ENCODE measurements at places on chromosomes 2 and 18.
A peak's percentile ranks its signal among the peaks of the same experiment; 100 is the strongest.

GRCh38 chr2:205655779-205656456 lies 26.4 kb upstream of the NRP2 start:
- DNase-seq: no peak

- peak; percentile 10 for DNase-seq
Observed at GRCh38 chr2:169715379-169716237, 18.0 kb upstream of the KLHL23 start.

- peak; percentile 21 for DNase-seq
Observed at GRCh38 chr2:10457846-10458598, 9.9 kb upstream of the ODC1 start.

- no peak for DNase-seq
Observed at GRCh38 chr2:111675419-111676194, 208.4 kb downstream of the ANAPC1 start.

- no peak for DNase-seq
Observed at GRCh38 chr2:46743021-46743420, 172.6 kb downstream of the MCFD2 start.

DNA sequence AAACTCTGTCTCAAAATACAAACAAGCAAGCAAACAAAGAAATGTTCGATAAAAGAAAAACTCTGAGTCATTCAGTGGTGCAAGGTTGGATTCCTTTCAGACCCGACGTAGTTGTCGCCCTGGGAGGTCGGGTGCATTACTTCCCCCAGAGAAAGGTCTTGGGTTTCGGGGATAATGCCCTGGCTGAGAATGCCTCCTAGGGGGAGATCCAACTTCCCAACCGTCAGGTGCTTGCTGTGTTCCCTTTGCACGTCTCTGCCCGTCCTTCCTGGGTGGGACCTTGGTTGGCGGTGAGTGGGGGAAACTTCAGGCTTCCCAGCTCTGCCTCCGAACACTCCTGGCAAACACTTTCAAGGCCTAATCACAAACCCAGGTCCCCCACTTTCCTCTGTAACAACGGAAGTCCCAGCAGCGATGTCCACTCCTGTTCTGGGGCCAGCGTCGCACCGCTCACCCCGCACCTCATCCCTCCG lies 609 bp downstream of the TPGS2 start:
- no peak for DNase-seq

DNA sequence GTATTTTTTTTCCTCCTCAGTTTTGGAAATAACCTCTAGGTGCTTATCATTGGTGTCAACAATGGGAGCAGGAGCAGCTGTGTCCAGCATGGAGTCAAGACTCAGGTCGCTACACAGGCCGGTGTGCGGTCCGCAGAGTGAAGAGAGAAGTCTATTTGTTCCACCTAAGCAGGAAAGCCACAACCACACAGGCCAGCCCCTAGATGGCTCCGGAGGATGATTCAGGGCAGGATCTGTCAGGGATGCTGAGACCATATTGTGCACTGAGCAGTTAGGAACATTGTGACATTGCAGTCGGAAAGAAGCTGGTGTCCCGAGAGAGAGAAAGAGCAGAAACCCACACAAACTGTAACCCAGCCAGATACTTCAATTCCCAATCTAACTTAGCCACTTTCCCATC lies 136.9 kb downstream of the GAREM1 start:
- peak; percentile 24 for DNase-seq

DNA sequence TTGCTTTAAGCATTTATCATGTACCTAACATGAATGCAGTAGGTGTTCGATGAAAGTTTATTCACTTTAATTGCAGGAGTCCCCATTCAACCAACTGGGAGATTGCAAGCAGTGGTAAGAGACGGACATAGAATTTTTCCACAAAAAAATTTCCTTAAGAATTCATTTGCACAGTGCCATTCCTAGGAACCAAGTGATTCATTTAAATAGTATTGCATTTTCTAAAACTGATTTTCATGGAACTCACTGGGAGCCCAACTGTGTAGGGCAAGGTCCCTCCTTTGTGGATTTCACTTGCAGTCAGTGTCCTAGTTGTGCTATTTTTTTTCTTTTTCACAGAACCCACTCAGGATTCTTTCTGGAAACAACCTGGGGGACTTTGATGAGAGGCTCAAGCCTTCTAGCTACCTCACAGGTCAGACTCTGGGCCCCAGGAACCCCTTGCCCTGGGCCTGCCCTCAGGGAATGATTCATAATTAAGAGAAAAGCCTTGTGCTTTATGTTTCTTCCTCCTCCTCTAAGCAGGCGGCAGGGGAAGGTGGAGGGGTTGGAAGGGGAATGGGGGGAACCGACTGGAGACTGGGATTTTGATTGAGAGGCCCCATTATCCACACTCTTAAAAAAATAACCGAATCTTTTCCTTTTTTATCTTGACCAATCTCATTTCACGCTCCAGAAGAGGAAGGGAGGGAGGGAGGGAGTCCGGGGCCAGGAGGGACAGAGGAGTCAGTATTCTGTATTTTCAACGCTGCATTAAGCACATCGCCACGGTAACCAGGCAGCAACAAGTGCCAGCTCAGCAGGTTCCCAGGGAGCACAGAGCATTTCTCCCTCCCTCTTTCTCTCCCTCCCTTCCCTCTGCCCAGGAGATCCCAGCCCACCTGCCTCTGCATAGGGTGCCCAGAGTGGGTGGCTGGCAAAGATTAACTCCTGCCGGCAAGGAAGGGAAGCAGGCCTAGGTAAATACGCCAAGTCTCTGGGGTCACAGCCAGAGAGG lies 51.8 kb downstream of the PSD4 start:
- peak; percentile 75 for DNase-seq

- DNase-seq: no peak
Observed at GRCh38 chr2:220533485-220533884, 906.1 kb downstream of the SLC4A3 start.

DNA sequence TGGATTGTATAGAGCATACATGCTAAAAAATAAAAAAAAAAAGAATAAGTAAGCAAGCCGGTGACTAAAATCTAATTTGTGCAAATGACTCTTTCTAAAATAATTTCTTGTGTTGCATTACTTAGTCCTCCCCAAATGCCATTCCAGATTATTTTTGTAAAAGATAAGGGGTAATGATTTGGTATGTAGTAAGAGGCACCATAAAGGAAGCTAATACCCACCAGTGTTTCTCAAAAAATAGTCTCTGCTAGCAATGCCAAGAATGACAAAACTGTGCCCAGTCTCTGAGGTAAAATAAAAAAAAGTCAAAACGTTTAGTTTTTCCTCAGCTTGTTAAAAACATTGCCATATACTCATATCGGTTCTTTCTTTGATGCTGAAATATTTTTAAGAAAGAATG lies 2.7 kb downstream of the METTL5 start:
- DNase-seq: no peak

GRCh38 chr18:36298126-36298741 lies 721 bp downstream of the FHOD3 start:
- peak; percentile 53 for DNase-seq

DNA sequence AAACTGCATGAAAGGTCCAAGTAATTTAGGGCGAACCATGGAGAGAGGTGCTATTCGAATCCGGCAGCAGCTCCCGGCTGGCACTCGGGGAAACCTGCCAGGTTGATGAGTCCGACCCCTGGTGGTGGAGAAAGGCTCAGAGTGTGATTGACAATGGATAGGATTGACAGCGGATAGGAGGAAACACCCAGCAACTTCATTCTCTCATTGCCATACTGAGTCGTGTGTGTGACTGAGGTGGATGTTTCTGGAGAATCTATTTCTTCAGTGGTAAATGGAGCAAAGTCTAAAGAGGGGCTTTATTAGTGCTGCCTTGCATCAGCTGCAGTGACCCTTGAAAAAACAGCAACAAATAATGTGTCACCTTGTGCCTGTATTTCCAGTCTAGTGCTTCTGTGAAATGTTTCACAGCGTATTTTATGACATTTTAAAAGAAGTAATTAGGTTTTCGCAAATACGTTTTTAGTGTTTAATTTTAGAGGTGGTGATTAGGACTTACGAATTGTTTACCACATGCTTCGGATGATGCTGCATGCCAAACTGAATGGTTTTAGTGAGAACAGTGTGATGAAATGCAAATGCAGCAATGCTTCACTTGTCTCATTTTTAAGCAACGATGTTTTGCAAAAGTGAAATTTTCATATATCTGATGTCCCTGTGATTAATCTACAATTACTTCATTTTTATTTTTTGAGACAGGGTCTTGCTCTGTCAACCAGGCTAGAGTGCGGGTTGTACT lies 102.0 kb downstream of the DCDC2C start:
- no peak for DNase-seq

DNA sequence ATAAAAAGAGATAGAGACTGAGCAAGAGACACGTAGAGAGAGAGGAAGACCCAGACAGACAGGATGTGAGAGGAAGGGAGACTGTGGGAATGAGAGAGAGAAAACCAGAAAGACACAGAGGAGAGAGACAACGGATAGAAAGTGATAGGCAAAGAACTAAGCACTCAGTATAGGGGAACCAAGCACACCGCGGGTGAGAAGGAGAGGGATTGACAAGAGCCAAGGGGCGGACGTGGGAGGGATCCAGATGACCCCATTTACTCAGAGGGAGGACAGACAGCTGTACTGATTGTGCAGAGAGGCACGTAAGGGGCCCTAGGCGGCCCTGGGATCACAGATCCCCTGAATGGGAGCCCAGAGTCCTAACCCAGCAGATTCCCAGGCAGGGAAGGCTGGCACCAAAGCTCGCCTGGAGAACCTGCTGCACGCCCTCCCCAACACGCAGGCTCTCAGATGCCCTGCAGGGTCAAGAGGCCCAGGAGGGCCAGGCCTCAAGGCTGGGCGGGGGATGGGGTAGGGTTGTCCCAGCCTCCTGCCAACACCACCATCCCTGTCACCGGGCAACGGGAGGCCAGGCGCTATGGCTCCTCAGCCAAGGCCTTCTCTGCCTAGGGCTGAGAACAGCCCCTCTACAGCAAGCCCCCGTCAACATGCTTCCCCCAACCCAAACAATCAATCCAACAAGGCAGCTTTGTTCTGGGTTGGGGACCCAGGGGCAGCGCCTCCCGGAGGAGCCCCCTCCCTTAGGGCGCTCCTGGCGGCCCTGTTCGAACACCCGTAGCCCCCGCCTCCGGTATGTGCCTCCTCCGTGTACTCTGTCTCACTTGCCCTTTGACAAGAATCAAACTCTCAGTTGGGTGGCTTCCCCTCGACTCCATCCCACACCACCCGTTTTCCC lies 579 bp downstream of the LOXL3 start:
- DNase-seq: peak; percentile 52

DNA sequence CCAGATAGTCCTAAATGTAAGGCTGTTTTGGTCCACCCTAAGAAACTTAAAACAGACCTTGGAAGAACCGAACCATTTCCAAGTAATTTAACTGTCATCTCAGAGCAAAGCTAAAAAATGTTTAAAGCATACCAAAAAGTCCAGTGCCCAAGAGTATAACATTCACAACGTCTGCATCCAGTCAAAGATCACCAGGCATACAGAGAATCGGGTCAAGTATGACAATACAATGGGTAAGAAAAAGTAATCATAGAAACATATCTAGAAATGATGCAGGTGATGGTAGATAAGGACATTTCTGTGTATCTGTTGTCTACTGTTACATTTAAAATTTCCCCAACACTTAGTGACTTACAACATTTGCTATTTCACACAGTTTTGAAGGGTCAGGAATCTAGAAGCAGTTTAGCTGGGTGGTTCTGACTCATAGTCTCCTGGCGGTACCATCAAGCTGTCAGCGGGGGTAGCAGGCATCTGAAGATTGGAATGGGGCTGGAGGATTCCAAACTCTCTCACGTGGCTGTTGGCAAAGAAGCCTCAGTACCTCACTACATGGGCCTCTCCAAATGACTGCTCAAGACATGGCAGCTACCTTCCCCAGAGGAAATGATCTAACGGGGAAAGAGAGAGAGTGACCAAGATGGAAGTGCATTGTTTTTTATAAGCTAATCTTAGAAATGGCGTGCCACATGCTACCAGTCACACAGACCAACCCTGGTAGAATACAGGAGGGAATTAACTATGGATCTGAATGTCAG lies 36.6 kb upstream of the DYNC2LI1 start:
- DNase-seq: no peak

- DNase-seq: no peak
Observed at GRCh38 chr2:139293992-139294548, 513.9 kb upstream of the NXPH2 start.

DNA sequence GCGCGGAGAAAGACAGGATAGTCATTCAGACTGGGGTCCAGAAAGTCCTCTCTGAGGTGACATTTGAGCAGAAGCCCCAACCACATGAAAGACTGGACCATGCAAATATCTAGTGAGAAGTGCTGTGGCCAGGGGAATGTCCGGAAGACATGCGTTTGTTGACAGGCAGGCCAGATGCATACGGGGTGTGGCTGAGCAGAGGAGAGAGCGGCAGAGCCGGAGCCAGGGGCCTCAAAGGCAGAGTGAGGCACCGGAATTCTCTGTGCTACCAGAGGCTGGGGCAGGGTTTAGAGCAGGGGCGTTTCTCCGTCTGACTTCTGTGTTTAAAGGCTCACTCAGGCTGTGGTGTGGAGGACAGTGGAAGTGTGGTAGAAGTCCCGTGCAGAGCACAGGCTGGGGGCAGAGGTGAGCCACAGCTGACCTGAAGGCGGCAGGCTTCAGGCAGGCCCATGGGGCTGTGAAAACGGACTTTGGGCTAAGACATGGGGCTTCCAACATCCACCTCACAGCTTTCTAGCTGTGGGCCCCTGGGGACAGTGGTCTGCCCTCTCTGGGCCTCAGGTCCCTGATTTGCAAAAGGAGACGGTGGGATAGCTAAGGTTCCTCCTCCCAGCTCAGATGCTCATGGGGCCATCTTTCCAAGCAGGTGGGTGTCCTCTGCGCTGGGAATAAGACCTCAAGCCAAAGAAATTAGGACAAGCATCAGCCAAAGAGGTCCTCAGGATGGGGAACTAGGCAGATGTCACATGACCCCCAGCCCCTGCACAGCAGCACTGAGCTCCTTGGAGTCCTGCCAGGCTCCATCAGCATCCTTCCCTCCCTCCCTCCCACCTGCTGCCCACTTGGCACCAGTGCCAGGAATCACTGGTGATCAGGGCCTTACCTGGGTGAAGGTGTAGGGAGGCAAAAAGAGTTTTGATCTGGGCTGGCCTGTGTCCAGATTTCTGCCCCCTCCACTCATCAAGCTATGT lies 11.2 kb downstream of the RUFY4 start:
- DNase-seq: no peak

DNA sequence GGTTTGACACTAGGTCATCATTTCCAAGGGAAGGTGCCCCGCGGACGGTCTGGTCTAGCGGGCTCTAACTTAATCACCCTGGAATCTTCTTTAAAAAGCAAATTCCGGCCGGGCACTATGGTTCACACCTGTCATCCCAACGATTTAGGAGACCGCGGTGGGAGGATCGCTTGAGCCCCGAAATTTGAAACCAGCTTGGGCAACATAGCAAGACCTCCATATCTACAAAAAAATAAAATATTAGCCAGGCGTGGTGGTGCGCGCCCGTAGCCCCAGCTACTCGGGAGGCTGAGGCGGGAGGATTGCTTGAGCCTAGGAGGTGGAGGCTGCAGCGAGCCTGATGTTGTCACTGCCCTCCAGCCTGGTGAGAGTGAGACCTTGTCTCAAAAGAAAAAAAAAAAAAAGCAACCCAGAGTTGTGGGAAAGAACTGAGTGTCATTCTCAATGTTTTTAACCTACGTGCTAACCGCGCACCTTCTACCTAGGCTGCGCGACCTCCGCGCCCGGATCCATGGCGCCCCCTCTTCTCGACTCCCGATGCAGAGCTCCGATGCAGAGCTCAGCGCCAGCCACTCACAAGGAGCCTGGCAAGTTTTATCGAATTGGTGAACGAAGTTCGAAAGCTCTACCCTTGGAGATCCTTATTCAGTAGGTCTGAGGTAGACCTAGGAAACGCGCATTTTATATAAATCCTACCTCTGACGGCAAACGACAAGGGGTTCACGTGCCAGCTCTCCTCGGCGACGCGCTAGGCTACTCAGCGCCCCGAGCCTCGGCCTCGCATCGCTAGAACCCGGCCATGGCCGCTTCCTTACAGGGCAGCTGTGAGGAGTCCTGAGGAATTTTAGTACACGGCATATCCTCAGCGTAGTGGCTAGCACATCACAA lies 888 bp upstream of the TWSG1 start:
- DNase-seq: peak; percentile 89
